Thoracic aorta endothelial cell (primary cell): ENCODE measurements at places on chromosomes 5 and 9. TPM values are rescaled to one million over a fixed set of nuclear protein-coding genes. Genes with fewer than 3 reads are reported as not detected.

The PROB1 gene
- 1.7 and 3.2 TPM in 2 replicates for total RNA-seq

The PAPPA gene
- total RNA-seq: under 0.01 and 0.13 TPM in 2 replicates

The SYNPO gene
- total RNA-seq: 25.9 and 32.5 TPM in 2 replicates

The ACOT12 gene
- total RNA-seq: not detected in 2 replicates

The SPATA24 gene
- total RNA-seq: 6.4 and 6.5 TPM in 2 replicates

The CLIC3 gene
- total RNA-seq: 0.14 and 0.27 TPM in 2 replicates

The IGFBPL1 gene
- 0.13 and 0.29 TPM in 2 replicates for total RNA-seq

The SHOC1 gene
- not detected in 2 replicates for total RNA-seq

The NME5 gene
- 1.1 and 1.6 TPM in 2 replicates for total RNA-seq

The PTGES2 gene
- total RNA-seq: 56.1 and 57.6 TPM in 2 replicates

The LCN6 gene
- not detected in 2 replicates for total RNA-seq

The PRLR gene
- total RNA-seq: not detected in 2 replicates

The ARL14EPL gene
- total RNA-seq: 0.07 and 0.27 TPM in 2 replicates

The LIFR gene
- 54.9 and 85.9 TPM in 2 replicates for total RNA-seq

The PCDHB15 gene
- 0.14 and 0.66 TPM in 2 replicates for total RNA-seq

The LRRC19 gene
- total RNA-seq: not detected in 2 replicates

The ERAP2 gene
- total RNA-seq: 94.0 and 129 TPM in 2 replicates

The GABRP gene
- 0.27 and 0.50 TPM in 2 replicates for total RNA-seq

The F2RL2 gene
- total RNA-seq: 0.29 and 0.80 TPM in 2 replicates

The NR5A1 gene
- total RNA-seq: not detected in 2 replicates

The TNFSF15 gene
- total RNA-seq: 0.50 and 0.53 TPM in 2 replicates
